LoVo (cell line): ENCODE measurements at places on chromosomes 11 and 22.

GRCh38 chr22:38871360-38872171 lies 450 bp downstream of the CBX6 start:
- no peak for DNase-seq

DNA sequence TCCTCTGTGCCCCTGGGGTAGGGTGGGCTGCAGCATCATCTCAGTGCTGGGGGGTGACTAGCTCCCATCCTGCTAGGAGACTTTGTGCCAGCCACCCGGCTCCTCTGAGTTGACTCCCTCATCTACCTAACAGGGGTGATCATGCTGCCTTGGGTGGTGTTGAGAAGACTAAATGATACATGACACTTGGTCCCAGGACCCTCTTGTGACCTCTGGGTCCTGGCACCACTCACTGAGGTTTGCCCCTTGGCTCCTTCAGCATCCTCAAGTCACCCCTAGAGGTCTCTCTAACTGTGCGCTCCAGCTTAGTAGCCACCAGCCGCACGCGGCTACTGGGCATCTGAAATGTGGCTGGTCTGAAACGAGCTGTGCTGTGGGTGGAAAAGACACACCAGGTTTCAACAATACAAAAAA lies 72.1 kb downstream of the LRRC32 start:
- DNase-seq = no peak

GRCh38 chr22:20650294-20651207 lies 123.4 kb upstream of the SERPIND1 start:
- DNase-seq = no peak

DNA sequence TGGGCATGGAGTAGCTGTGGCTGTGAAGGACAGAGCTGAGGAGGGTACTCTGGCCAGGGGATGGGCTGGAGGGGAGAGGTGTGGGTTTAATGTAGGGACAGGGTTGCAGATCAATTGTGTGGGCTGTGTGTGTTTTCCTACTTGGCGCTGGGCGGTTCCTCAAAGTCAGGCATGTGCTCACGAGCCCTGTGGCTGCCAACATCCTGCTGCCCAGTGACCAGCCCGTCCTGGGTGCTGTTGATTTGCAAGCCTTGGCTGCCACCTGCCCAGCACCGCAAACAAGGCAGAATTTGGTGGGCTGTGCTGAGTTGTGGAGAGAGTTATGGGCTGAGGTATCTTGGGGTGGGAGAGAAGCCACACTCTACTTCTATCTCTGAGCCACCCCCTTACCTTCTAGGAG lies 69.2 kb downstream of the SCN3B start:
- no peak for DNase-seq

DNA sequence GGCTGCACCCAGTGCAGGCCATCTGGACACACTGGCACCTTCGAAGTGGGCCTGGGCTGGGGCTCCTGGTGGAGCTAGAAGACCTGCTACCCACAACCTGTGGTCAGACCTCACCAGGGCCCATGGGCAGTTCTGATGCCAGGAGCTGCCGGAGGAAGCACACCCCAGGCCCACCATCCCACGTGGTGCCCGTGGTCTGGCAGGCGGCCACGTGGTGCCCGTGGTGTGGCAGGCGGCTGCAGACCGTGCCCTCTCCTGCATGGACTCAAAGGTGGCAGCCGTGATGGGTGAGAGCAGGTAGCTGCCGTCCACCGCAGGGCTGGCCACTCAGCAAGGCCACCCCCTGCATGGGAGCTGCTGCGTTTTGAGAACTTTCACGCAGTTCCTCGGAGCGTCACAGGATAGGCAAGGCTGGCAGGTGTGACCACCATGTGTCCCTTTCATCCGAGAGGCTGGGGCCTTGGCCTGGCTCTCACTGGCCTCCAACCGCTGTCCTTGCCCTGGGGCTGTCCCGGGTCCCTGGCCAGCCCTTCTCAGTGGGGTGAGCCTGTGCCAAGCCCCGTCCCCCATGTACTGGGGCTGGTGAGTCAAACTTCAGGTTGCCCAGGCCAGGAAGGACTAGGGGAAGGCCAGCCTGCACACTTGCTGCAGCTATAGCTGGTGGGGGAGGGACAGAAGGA lies 3.9 kb upstream of the IL17REL start:
- DNase-seq = no peak
